Motor neuron (in vitro differentiated cells): ENCODE measurements at places on chromosomes 12 and 14. TPM values are rescaled to one million over a fixed set of nuclear protein-coding genes. Genes with fewer than 3 reads are reported as not detected.

GRCh38 chr14:98297567-98297966 lies 974.4 kb downstream of the BCL11B start:
- no peak for ATAC-seq

Gene LGMN
- 123 and 168 TPM in 2 replicates for total RNA-seq

Gene PLEKHD1
- total RNA-seq, result 0.51 and 0.59 TPM in 2 replicates

Gene DCAF4
- total RNA-seq, result 36.6 and 38.0 TPM in 2 replicates

DNA sequence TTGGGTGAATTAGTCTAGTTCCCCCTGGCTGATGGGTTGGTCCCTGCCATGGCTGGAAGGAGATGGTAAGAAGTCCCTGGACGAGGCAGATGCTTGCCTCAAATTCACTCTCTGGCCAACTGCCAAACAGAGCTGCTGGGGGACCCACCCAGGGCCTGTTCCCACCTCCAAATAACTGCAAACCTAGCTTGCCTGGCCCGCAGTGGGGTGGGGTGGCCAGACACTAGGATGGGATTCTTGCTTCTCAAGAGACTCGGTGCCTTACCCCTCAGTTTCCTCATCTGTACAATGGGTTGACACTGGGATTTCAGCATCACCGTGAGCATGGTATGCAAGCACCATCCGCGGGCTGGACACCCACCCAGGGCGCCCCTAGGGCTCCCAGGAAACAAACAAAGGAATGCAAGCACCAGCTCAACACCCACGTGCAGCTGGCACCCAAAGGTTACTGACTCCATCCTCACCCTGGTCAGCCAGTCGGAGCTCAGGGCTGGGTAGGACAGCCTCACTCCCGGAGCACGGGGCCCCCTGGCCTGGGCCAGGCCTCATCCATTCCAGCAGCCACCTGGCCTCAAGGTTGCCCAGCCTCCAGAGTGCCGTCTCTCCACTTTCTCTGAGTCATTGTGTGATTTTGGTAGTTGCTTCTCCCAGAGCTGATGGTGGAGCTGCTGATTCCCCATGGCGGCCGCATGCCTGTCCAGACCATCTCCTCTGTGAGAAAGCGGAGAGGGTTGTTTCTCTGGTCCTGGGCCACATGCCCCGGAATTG lies 205.2 kb upstream of the RTL1 start:
- no peak for ATAC-seq

- no peak for ATAC-seq
Observed at GRCh38 chr14:69285661-69286255, 25.8 kb downstream of the GALNT16 start.

Gene RHOJ
- 0.72 and 1.7 TPM in 2 replicates for total RNA-seq

DNA sequence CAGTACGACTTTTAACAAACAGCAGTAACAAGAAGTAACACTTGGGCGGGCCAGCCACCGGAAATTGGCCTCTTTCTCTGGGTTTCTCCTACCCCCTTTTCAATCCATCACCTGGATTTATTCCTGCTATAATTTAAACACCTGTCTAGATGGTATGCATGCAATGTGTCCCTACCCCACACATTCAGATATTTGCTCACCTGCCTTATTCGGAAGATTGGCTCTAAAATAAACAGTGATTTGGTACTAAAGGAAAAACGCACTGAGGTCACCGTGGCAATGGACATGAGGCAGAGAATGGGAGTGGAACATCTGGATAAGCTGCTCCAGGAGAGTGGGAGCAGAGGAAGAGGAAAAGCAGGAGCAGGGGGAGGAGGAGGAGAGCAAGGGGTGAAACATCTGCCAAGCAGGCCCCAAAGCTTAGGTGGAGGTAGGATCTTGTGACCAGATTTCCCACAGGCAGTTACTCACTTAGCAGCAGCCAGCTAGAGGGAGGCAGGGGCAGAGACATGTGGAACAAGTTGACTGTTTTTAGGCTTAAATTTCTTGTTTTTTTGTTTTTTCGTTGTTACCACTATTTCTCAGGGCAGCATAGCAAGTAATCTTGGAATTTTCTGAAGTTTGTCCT lies 150.9 kb downstream of the TTLL5 start:
- no peak for ATAC-seq

- no peak for ATAC-seq
Observed at GRCh38 chr14:28681681-28682080, 84.9 kb upstream of the FOXG1 start.

DNA sequence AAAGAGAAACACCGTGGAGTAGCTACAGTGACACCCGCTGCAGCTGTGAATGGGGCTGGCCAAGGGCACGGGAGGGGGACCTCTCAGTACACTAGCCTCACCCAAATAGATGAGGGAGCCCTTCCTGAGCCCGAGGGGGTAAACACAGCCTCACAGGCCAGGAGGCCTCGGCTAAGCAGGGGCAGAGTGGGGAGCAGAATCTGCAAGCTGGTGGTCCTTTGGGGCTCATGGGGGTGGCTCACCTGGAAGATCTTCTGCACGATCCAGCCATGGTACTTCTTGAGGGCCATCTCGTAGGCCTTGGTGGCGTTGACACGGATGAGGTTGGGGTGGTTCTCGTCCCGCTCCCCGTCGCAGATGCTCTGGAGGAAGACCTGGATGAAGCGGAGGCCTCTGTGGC lies 22.2 kb upstream of the TRPV4 start:
- no peak for ATAC-seq

GRCh38 chr12:12661086-12661856 lies 34.7 kb downstream of the GPR19 start:
- ATAC-seq, result no peak

DNA sequence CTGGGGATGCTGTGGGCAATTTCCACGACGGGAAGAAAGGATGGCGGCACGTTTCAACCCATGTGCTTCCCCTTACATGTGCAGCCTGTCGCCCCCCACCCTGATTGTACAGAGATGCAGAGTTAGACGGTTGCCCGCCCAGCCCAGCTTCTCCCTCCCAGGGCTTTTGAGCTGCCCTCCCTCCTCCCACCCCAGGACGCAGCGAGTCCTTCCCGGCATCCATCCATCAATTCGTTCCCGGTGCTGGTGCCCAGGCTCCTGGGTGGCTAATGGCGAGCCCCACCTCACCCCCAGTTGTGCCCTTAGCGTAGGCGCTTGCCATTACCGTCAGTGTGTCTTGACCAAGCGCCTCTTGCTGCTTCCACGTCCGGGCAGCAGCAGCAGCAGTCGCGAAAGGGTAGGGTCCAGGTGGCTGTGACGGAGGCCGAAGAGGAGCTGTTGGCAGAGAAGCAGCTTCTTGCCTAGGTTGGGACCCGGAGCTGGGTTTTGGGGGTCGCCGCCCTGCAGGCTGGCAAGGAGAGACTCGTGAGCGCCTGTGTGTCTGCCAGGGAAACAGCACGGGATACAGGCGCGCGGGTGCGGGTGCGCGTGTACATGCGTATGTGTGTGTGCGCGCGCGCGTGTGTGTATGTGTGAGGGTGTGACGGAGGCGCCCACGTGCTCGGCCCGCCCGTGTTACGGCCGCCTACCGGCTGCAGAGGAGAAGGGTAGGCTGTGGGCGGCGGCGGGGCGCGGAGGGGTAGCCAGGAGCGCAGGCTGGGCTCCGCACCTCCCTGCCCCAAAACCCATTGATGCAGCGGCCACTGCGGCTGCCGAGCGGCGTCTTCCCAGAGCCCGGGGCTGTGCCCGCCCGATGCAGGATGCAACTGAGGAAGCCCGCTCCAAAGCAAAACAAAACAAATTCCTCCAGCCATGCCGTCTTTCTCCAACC lies at the start of gene SLC6A15:
Gene SLC6A15 (minus strand): TSS at position 602 of the 931 bp plus-strand sequence. CDS start 20,679 bp downstream, outside the sequence.
- ATAC-seq, result peak; percentile 88

Gene TC2N
- 1.9 TPM in 2 replicates for total RNA-seq

Gene ACSM4
- not detected in 2 replicates for total RNA-seq

DNA sequence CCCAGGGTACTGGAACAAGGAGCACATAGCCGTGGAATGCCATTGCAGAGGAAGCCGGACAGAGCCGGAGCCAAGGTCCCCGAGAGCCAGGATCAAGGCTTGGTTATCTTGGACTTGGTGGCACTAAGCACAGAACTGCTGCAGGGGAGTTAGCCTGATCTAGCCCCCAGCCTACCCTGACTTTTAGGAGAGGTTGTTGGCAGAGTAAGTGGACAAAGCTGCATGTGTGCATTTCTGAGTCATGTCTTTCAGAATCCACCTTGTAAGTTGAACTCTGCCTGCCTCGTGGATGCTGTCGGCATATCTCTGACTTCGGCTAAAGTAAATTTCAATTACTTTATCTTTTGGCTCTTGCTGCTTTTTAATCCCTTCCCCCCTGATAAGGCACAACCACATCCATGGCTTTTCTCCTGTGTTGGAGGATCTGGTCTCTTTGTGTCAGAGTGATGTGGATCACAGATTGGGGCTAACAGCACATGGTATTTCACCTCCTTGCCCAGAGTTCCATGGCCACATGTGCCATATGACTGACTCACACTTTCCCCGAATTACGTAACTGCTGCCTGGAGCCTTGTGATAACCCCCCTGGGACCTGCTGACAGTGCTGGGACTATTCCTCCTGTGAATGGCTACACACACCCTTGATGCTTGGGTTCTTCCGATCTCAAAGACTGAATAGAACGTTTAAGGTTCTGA lies 240.3 kb downstream of the EMP1 start:
- ATAC-seq, result no peak
